ENCODE measurements at places on chromosomes 3 and 15.

- DNase-seq, result no peak
Observed at GRCh38 chr3:144200004-144200403, 228.4 kb downstream of the DIPK2A start.

DNA sequence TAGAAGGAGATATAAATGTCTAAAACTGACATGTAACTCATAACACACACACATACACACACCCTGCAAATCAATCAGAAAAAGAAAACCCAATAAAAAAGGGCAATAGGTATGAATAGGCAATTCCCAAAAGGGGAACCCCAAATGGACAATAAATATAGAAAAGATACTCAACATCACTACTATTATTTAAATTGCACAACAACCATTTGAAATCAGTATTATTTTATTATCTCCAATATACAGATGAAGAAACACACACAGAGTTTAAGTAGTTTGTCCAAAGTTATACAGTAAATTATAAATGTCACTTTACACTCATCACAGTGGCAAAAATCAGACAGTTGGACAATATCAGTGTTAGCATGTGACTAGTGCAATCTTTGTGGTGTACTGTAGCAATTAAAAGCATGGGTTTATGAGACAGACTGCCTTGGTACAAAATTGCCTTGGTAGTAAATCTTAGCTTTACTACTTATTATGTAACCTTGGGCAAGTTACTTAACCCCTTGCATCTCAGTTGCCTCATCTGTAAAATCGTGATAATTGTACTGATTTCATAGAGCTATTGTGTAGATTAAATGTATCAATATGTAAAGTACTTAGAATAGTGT is 3.4 kb upstream of the FSTL1 start:
- no peak for DNase-seq

DNA sequence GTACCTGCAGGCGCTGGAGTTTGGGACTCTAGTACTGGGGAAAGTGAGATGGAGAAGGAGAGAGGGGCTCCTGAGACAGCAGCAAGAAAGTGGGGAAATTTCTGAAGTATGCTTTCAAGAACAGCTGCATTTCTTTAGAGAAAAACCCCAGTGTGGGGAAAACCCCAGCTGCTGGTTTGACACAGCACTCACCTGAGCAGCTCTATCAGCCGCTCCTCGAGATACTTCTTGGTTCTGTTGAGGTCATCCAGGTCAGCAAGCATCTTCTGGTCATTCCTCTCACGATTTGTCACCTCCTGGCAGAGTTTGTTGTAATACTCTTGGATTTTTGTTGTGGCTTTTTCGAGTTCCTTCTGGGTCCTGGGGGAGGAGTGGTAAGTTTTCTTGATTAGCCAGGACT is 18.8 kb downstream of the CXCR6 start:
- DNase-seq, result no peak

- DNase-seq, result no peak
Observed at GRCh38 chr3:140765246-140765645, 87.4 kb downstream of the TRIM42 start.

GRCh38 chr3:62421207-62421606 is 47.9 kb upstream of the FEZF2 start:
- no peak for DNase-seq

- DNase-seq, result no peak
Observed at GRCh38 chr15:49370782-49371181, 52.3 kb upstream of the FGF7 start.

DNA sequence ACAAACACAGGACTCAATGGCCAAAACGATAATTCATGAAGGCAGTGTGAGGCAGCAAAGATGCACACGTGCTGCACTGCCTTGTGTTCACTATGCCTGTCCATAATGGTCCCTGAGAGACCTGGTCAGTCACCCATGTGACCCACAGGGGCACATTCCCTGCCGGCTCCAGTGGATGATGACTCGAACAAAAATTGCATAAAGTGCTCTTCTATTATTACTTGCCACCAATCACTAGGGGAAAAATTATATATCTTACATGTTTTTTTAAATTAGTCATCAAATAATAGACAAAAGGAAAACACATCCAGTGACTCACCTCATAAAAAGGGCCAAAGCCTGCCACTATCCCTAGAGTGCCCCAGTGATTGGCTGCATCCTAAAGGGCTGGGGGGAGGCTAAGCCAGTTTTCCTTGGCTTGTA is 47.5 kb downstream of the UBP1 start:
- DNase-seq, result peak; percentile 90

DNA sequence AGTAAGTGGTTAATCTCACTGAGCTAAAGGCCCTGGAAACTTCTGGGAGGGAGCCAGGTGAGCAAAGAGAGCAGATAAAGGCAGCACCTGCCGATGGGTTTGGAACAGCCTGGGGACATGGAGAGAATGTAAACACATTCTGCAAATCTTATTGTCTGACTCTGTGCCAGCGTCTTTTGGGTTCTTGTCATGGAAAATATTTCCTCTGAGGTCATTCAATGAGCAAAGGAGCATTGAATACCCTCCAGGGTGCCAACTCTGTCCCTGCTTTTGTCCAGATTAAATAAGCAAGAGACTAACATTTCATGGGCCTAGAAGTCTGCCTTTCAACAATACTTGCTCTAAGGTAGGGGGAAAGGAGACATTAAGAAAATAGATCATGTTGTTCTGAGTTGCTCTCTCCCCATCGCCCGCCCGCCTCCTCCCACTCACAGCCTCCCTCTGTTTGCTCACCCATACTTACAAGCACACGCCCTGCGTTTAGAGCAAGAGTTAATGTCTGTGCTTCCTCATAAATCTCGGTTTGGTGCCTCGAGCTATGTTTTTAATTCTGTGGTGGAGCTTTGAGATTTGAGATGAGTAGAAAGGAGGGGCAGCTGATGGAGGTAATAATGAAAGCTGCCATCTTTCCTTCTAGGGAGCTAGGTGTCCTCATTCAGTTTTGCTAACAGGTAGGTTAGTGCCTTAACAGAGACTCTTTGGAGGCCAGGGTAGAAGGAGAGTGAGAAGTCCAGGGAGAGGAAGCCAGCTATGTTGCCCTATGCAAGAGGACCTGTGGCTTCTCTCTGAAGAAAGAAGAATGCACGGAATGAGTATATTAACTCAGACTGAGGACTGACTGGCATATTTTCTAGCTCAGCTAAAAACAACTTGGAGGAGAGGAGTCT is 132.9 kb downstream of the TPRG1 start:
- DNase-seq, result peak; percentile 12
